ENCODE measurements at places on chromosomes 2 and 18.

- DNase-seq, result no peak
Measured at GRCh38 chr2:159506764-159507440, 109.4 kb downstream of the BAZ2B start.

DNA sequence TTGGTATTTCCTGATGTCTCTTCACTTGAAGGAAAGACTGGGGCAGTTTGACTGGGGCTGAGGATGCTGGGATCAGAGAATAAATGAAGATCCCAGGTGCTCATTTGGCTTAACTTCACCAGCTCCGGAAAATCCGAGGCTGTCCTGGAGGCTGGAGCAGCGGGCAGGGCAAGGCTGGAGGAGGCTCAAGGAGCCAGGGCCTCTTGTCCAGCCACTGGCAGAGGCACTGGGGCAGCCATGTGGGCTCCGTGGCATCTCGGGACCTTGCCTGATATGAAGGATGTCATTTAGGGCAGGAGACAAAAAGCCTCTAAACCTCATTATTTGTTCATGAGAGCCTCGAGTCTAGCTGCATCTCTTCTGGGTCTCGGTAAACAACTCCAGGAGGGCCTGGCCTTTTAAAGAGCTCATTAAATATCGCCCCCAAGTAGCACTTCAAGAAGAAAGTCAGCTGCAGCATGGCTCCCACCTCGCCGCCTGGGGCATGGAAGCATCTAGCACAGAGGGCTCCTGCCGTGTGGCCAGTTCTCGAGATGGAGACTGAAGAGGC, 13.5 kb upstream of the GPR55 start:
- DNase-seq, result no peak

DNA sequence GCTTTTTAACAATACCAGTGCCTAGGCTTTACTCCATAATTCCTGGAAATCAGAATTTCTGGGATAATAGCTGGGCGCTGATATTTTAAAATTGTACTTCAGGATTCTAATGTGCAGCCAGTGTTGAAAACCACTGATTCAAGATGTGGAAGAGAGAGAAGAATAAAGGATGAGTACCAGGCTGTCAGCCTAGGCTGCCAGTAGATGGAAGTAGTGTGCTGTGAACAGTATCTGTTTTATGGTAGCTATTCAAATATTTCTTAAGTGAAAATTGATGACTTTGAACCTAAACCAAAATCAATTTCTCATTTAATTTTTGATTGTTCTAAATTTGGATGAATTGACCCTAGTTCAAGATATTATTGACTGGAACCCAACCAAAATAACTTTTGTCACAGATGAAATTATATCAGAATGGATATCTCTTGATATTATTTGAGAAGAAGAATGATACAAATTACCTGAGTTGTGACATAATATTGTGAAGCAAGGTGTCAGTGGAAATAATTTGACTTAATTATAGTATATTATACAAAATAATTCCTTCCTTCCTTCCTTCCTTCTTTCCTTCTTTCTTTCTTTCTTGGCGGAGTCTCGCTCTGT, 88.0 kb downstream of the COMMD1 start:
- peak; percentile 49 for DNase-seq

DNA sequence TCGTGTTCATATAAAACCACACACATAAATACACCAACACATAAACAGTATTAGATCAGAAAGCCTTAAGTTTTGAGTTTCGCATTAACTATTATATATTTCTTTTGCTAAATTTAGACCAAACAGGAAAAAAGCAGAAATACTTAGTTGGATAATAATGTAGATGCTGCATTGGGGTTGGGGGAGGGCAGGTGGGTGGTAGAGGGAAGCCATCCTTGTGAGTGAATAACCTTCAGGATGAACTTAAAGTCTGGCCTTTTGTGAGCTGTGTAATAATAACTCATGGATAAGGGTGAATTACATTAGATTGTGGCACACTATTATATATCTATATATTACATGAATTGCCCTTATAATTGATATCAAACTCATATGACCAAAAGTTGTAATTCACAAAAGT, 174.7 kb downstream of the WDR7 start:
- DNase-seq, result no peak

GRCh38 chr18:68991286-68991685, 193.4 kb downstream of the CCDC102B start:
- DNase-seq, result no peak

GRCh38 chr2:43005975-43006833, 213.8 kb upstream of the HAAO start:
- DNase-seq, result peak; percentile 25

- no peak for DNase-seq
Measured at GRCh38 chr2:49080681-49081080, 73.6 kb downstream of the FSHR start.

GRCh38 chr2:179467111-179467510, 202.5 kb upstream of the SESTD1 start:
- DNase-seq, result no peak

DNA sequence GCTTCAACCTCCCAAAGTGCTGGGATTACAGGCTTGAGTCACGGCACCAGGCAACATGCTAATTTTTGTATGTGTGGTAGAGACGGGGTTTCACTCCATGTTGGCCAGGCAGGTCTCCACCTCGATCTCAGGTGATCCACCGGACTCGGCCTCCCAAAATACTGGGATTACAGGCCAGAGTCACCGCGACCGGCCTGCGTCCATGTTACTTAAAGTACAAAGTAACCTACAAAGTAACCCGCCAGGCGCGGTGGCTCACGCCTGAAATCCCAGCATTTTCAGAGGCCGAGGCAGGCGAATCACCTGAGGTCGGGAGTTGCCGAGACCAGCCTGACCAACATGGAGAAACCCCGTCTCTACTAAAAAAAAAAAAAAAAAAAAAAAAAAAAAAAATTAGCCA, 1.1 kb upstream of the ANKRD30B start:
- DNase-seq, result no peak

GRCh38 chr2:12251121-12251520, 465.6 kb upstream of the TRIB2 start:
- DNase-seq, result no peak

GRCh38 chr2:33384599-33384961, 91.9 kb upstream of the RASGRP3 start:
- no peak for DNase-seq

- DNase-seq, result no peak
Measured at GRCh38 chr2:99636144-99637034, 146.6 kb upstream of the REV1 start.

- DNase-seq, result no peak
Measured at GRCh38 chr2:159444754-159445153, 158.3 kb upstream of the WDSUB1 start.

GRCh38 chr2:135607561-135607960, 76.3 kb downstream of the R3HDM1 start:
- DNase-seq, result no peak
